Left lung (tissue), 14 donors: ENCODE measurements at places on chromosomes 11 and 22.

- peak; percentile 85 for DNase-seq
Observed at GRCh38 chr22:43828998-43829782, 17.1 kb upstream of the EFCAB6 start.

DNA sequence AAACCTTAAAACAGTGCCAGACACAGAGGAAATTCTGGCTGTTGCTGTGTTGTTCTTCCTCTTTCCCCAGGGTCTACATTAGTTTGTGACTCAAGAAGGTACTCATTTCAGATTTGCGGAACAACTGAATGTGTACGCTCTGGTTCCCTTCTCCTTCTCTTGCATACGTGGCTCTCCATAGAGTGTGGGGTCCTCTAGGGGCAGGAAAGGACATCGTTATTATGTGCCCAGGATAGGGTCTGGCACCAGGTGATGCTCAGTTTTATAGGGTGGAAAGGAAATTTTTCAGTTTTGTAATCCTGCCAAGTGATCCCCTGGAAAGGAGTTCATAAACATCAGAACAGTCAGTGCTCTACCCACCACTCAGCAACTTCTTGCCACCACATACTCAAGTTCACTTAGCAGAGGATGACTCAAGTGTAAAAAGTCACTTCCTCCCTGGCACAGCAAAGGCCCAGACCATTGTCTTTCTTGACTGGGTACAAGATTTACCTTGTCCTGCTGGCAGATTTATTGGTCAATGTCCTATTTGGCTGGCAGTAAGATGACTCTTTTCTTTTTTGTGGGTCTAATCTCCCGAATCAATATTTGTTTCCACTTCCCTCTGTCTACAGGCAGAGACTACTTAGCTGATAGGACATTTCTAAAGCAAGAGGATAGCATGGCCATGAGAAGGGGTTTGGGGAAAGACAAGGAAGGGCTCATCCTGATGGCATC is 246.0 kb upstream of the TENM4 start:
- DNase-seq: no peak

- DNase-seq: no peak
Observed at GRCh38 chr11:31254415-31254814, 115.1 kb downstream of the DCDC1 start.

DNA sequence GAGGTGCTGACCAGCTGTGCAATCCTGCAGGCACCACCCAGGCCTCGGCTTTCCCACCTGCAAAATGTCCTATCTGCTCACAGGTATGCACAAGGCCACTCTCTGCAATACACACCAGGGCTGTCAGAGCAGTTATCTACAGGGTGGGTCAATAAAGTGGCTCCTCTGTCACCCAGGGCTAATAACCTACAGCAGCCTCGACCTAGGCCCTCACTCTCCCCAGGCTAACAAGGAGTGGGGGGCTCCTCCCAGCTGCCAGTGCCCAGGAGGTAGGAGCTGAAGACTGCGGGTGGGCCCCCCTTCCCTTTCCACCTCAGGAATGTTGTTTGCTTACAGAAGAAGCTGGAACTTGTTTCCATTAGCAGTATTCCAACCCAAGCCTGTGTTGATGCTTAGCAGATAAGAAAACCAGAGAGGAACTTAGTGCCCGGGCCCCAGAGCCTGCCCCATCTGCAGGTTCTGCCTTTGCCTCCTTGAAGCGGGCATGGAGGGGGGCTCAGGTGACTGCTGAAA is 26.8 kb downstream of the MYH9 start:
- no peak for DNase-seq

GRCh38 chr11:21653951-21654421 is 538.9 kb upstream of the ANO5 start:
- no peak for DNase-seq

- DNase-seq: no peak
Observed at GRCh38 chr11:316891-317301, 3.1 kb downstream of the IFITM1 start.

- peak; percentile 79 for DNase-seq
Observed at GRCh38 chr22:39534591-39535356, 2.2 kb upstream of the RPS19BP1 start.

- DNase-seq: no peak
Observed at GRCh38 chr11:37411289-37411688, 813.3 kb upstream of the RAG2 start.

DNA sequence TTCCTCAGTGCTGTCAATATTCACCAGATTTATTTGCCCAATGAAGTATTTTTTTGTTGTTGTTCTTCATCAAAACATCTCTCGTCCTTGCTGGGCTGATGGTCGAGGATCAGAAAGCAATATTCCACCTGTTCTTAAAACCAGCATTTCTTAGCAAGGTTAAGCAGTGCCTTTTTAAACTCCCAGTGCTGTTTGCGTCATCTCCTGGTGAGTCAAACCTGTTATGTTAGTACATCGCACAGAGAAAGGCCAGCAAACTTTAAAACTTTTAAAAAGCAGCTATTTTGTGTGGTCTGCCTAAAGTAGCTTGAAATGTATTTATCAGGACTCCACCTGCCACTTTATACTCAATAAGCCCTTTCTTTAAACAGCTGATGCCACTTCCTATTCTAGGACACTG is 802.0 kb downstream of the KCNA4 start:
- DNase-seq: no peak

DNA sequence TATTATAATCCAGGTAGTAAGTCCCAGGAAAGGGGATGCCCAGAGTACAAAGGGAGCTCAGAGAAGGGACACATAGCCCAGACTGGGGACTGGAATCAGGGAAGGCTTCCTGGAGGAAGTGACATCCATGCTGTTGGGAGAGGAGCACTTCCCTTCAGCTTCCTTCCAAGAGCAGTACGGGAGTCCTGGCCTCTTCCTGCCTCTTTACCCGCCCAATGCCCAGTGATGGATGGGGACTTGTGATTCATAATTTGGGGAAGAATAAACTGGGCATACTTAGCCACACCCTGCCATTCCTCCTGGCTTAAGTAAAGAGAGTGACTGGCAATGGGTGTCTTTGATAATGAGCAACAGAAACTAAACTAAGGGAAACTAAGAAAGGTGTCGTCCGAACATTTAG is 11.5 kb downstream of the C11orf91 start:
- DNase-seq: no peak

- DNase-seq: no peak
Observed at GRCh38 chr11:8036986-8037385, 44.0 kb upstream of the TUB start.

DNA sequence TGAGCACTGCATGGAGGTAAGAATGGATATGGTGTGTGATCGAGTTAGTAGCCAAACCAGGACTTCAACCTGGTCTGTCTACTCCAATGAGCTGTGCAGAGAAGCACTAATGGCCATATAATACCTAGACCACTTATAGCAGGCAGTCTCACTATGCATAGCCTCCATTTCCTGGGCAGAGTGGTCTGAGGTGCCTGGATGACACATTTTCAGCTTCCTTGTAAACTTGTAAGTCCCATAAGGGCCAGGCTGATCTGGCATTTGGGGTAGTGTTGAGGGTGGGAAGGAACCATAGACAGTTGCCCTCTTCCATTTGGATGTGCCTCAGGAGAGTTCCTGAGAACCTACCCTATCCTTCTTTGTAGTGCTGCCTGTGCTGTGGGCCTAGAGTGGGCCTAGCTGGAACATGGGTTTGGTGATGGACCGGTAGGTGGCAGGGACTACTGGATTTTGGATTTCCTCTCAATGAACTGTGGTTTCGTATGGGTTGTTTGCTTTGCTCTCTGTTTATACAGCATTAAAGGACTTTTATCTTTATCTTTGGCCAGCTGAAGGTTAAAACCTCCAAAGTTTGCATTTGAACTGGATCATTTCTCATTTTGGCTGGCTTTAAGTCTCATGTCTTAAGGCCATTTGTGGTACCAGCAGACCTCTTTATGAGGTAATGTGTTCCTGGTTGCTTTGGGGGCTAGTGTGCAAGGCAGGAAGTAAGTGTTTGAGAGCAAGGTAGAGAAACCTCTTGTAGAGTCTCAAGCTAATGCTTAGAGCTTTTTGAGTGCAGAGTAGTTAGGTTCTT is 86.9 kb downstream of the STIM1 start:
- DNase-seq: no peak

- DNase-seq: no peak
Observed at GRCh38 chr11:57480409-57481137, 20.2 kb downstream of the RTN4RL2 start.

- DNase-seq: no peak
Observed at GRCh38 chr11:69229511-69229910, 64.4 kb upstream of the MYEOV start.

GRCh38 chr22:19172213-19173046 is 6.1 kb downstream of the SLC25A1 start:
- DNase-seq: no peak
